Left ventricle myocardium inferior (tissue), 1 donor: ENCODE measurements at places on chromosomes 4 and X.

GRCh38 chr4:162952232-162952631, 214.5 kb downstream of the NAF1 start:
- DNase-seq: no peak

DNA sequence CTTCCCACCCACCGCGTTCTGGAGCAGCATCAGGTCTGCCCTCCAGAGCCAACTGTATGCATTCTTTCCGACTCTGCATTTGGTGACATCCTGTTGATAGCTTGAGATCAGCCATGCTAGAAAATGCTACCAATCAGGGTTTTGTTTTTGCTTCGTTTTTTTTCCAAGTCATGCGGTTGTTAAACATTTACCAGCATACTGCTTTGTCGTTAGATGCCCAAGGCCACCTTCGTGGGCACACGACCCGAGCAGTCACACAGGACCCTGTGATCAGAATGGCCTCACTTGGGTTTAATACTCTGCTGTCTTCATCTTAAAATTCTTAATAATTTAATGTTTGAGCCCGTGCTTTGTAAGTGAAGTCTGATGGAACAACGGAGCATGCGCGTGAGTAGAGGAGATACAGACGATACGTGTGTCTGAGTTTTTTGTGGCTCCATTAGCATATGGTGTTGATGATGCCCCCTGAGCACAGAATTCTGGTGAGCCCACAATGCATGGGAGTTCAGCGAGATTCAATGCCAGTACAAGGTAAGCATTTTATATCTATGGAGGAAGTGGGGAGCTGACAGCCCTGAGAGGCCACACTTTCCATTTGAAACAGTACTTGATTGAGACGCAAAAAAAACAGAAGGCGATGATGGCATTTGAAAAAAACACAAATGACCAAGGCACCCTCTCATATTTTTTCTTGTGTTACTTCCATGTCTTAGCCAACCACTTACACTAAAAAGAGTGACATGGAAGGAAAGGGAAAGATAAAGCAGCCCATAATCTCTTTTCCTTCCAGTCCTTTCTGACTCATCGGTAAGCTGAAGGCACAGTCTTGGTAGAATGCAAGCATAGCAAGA, 323.6 kb downstream of the BCOR start:
- no peak for DNase-seq

DNA sequence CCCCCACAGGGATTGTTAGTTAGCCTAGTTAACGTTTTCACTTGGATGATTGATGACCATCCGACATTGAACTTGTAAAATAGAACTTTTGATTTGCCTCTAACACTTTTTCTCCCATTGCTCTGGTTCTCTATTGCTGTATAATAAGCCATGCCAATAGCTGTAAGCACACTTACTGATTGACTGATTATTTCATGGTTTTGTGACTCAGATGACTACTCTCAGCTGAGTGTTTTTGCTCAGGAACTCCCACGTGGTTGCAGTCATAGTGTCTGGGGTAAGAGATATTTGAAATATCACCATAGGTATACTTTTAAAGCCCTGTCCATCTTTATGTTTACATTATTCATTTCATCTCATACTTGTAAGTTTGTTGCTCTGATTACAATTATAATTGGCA, 1285.5 kb downstream of the STIM2 start:
- DNase-seq: no peak

GRCh38 chrX:118614150-118614549, 113.3 kb upstream of the IL13RA1 start:
- DNase-seq: no peak

DNA sequence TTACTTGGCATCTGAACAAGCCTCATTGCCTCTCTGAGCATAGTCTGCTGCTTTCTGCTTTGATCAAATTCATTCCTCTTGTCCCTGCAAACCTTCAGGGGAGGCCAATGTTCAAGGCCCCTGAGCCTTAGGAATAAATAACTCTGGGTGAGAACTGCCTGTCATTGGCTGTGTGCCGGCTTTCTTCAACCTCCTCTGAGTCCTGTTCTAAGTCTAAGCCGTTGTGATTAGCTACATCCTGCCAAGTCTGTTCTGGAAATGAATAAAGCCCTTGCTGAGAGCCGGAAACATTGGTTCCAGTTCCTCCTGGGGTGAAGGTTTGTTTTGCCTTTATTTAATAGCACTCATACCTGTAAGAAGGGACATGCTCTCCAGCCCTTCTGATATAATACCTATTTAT, 13.8 kb downstream of the RNF4 start:
- DNase-seq: peak; percentile 58

GRCh38 chr4:17189759-17190158, 291.3 kb upstream of the LDB2 start:
- DNase-seq: no peak

GRCh38 chr4:54109241-54110018, 9.5 kb downstream of the GSX2 start:
- DNase-seq: no peak

DNA sequence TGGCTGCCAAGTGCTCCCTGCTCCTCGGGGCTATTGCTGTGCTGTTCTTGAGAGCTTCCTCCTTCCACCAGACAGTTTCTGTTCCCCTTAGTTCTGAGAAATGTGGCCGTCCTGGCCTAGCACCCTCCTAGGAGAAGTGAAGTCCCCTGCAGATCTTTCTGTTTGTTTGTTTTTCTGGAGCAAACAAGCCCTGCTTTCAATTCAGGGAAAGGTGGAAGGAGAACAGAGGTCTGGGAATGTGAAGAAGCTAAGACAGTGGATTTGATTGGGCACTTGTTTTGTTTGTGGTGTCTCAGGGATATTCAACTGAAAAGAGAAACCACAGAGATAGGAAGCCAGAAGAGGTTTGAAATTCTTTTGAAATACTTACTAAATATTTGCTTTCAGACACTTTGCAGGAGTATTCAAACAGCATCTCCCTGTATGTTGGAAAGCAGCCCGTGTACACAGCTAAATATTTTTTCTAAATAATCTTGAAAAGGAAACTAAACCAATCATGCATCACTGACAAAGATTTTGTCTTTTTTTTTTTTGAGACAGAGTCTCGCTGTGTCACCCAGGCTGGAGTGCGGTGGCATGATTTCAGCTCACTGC, 36.5 kb upstream of the PPM1K start:
- DNase-seq: peak; percentile 17

DNA sequence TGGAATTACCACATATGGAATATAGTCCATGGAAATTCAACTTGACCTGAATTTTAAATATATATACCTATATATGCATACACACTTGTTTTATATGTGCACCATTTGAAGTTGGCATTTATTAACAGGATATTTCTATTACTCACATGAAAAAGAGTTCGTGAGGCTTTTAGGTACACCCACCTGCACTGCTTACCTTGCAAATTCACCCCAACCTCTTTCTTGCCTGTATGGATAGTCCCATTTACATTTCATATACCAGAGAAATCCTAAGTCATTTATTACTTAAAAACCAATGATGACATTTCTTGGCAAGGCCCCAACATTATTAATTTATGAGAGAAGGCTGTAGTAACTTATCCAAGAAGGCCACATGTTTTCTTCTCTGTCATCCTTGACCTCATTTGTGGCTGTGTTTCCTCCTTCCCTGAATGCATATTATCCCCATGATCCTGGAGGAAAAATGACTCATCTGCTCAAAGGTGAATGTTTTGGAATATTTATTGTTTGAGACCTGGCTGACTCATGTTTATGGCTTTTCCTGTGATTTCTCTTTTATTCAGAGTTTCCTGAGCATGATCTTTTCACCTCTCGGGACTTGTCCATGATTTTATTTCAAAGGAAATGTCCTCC, 62.2 kb upstream of the FAM241A start:
- no peak for DNase-seq

DNA sequence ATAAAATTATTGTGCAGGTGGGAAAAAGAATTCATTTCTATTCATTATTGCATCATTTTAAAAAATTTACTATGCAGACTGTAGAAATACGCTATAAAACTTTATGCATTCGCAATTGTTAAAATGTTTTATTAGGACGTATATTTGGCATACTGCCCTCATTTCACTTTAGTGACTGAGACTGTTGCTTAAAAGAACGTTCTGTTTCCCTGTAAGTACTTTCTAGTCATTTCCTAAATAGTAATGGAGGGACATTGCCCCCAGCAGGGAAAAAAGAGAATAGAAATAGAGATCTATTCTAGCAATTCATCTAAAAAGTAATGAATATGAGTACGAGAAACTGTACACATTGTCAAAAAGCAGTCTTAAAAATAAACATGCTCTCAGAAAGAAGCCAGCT, 1295.8 kb upstream of the TENM3 start:
- DNase-seq: no peak

DNA sequence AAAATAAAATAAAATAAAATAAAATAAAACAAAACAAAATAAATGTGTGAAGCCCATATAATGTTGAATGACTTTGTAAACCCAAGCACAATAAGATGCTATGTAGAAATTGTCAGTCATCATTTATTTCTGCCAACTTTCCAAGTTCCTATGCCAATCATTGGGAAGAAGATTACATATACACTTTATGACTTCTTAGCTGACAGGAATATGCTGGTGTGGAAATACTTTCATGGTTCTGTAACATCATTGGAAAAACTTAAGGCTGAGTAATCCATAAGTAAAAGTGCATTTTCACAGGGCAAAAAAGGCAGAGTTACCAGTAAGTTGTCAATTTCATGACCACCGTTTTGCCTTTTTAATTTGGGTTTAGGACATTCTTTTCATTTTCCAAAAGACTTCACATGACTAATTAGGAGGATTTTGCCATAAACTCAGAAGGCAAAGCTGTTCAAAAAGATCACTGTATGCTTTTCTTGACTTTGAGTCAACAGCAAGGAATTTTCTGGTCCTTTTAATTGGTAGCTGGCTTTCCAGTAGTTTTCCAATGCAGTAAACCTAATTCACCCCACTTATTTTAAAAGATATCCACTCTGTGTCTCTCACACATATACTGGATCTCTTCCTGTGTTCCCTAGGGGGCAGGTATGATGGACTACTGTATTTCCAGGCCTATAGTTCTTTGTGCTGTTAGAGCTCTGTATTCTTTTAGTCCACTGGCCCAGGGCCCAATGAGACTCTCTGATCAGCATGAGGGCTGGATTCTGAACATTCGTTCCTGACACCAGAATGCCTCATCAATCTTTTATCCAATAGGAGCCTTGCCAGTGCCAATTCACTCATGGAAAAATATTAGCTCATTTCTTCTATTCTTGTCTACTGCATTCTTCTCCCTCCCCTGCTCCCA, 26.2 kb upstream of the SCRG1 start:
- no peak for DNase-seq

GRCh38 chr4:37825968-37826294, 555 bp upstream of the PGM2 start:
- DNase-seq: no peak

- DNase-seq: no peak
Measured at GRCh38 chrX:47232197-47232802, 509 bp upstream of the USP11 start.

- DNase-seq: no peak
Measured at GRCh38 chr4:84480082-84480481, 19.0 kb downstream of the NKX6-1 start.

- no peak for DNase-seq
Measured at GRCh38 chr4:62644372-62644771, 1444.2 kb downstream of the ADGRL3 start.

DNA sequence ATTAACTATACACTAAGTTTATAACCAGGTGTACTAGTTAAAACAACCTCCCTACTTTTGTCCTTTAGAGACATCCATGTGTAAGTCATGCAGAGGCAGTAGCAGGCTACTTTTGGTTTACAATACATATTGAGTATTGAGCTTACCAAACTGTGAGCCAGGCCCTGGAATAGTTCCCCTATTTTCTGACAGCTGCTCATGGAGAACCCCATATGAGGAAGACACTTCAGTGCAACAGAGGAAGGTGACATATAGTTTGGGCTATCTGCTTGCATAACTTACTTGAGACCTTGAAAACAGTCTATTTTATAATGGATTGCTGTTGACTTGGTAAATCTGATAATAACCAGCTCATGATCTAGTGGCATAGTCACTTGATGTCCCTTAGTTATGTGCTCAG, 190.5 kb downstream of the SH3BGRL start:
- no peak for DNase-seq

DNA sequence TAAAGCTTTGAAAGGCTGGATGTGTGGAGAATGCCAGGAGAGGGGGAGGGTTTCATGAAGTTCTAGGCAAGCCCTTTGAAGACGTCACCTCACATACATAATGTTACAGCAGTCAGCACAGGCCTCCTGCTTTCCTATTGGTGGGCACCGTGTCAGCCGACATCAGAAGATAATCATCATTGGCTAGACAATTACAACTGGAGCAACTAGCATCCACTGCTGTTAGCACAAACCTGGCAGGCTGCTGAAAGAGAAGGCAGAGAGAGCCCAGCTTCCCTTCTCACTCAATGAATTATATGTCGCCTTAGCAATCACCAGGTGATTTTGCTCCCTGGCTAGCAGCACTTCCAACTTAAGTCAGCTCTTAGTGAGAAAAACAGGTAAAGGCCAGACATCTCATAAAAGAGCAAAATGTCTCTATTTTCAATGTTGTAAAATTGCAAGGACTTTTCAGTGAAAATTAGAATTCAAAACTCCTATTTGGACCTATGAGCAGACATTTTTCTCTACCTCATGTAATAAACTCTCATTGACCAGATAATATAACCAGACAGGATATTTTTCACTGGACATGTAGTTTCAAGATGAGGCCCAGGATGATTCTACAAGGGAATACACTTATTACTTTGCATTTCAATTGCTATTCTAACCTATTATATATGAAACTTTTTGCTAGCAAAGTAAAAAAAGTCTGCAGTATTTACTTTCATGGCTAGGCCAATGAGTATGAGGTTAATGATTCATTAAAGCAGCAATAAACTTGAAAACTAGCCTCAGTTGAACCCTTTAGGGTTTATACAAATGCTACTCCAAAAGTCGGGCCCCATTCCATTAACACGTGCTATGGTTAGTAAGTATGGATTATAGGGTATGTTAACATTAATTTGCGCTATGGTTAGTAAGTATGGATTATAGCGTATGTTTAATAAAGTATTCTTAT, 4.3 kb downstream of the ELOVL6 start:
- peak; percentile 52 for DNase-seq

- no peak for DNase-seq
Measured at GRCh38 chrX:257681-258289, 23.4 kb upstream of the PLCXD1 start.

DNA sequence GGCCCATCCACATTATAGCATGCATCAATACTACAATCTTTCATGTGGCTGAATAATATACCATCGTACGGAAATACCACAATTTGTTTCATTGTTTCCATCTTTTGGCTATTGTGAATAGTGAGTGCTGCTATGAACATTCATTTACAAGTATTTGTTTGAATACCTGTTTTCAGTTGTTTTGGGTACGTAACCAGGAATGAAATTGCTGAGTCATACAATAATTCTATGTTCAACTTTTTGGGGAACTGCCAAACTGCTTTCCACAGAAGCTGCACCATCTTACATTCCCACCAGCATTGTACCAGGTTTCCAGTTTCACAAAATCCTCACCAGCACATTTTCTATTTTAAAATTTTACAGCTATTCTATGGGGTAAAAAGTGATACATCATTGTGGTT, 28.5 kb upstream of the MANBA start:
- DNase-seq: no peak

DNA sequence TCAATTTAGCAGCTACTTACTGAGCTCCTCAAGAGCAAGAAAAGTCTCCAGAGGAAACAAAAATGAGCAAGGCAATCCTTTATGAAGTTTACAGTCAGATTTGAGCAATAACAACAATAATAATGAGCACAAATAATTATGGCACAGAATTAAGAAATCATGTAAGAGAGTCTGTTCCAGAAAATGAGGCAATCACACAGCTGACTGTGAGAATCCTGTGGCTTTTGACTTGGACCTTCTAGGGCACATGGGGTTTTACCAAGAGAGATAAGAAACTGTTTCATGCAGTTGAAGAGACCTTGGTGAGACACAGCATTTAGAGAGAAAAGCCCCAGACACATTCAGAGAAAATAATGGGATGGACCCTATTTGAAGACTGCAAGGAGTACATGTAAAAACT, 362.6 kb upstream of the MAGEB2 start:
- no peak for DNase-seq
